Fibroblast of upper back skin (primary cell): ENCODE measurements at places on chromosomes 12 and 14.

DNA sequence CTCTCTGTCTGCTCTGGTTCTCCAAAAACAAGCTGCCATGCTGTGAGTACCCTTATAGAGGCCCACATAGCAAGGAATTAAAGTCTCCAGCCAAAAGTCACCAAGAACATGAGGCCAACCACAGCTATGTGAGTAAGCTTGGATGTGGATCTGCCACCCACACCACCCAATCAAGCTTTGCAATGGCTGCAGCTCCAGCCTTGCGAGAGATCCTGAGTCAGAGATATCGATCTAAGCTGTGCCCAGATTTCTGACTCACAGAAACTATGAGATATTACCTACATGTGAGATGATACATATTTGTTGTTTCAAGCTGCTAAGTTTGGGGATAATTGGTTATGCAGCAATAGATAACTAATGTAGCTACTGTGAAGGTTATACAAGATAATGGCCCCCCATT, 15.5 kb upstream of the TMEM233 start:
- DNase-seq: no peak

- no peak for DNase-seq
Observed at GRCh38 chr14:51849097-51849496, 11.3 kb upstream of the GNG2 start.

DNA sequence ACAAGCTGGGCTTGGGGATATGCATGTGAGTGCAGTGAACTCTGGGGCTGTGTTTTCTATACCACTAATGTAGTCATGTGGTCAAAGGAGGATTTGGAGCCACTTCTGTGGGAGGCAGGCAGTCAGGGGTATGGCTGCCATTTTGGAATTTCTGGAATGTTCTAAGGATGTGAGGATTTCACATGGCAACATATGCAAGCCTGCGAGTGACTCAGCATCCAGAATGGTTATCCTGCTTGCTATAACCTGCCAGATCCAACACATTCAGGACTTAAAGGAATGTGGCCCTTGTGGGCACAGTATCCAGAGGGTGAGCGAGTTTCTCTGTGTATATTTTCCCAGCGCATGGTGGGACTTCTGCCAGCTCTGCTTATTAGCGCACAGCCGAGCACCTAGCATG, 249.2 kb upstream of the PWP1 start:
- DNase-seq: peak; percentile 92

DNA sequence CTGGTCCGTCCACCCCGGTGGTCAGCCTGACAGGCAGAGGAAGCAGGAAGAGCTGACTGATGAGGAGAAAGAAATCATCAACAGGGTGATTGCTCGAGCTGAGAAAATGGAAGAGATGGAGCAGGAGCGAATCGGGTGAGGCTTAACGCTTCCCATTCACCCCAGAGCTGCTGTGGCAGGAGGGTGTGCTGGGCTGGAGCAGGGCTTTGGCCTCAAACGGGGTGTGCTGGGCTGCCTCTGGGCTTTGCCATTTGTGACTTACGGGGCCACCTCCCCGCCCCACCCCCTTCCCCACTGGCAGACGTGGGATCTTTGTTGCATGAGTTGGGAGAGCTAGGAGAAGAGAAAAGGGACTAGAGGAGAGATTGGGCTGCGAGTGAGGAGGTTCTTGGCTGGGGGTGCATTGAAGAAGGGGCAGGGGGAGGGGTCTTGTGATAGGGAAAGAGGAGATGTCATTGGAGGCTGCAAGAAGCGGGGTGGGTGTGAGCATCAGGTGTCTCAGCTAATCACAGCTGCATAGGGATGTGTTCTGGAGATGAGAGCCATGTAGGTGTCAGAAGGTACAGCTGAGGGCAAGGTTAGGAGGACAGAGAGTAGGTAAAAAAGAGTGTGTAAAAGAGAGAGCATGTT, 56.3 kb downstream of the RPH3A start:
- no peak for DNase-seq

DNA sequence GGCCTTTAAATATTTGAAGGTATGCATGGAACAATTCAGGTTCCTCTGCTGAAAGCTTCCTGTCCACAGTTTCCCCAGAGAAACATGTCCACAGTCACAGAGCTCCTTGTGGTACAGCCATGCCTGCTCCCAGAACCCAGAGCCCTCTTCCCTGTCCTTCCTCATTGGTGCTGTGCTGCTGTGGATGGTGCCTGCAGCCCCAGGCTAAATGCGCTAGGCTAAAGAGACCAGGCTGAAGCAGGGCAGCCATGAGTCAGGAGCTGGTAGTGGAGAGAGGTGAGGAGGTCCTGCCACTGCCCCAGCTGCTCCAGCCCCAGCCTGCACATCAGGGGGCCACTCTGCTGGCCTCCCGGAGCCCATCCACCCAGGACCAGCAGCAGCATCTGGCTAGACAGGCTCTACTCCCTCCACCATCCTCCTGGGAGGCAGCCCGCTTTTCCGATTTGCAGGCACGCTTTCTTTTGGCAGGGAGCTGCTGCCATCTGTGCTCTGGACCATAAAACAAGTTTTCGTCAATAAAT, 65.4 kb upstream of the DDX11 start:
- DNase-seq: no peak

- DNase-seq: no peak
Observed at GRCh38 chr14:103161054-103161397, 37.8 kb downstream of the TNFAIP2 start.

DNA sequence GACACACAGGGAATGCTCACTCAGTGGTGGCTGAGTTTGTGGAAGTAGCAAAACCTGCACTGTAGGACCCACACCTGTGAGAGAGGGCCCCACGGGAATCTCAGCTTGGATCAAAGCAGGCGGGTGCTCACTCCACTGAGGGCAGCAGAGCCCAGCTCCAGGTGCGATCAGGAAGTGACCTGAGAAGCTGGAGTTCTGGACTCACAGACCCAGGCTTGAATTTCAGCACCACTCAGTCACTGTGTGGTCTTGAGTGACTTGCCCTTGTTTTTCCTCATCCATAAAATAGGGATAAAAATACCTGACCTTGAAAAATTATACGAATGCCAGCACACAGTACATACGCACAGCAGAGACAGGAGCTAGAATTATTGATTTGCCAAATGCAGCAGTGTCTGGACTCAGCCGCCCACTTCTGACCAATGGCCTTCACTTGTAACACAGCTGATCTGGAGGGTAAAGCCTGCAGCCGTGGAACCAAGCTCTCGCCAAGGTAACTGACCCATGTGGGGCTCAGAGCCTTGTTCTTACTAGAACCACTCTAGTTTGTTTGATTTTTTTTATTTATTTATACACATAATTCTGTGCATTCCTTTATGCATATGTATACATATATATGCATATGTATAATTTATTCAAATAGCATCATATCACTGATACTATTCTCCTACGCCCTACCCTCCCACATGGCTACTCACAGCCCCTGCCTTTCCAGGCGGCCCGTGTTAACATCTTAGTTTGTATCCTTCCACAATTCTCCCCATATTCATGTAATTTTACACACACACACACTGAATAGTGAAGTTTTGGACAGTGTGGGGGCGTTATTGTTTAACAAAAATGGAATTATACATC, 53.9 kb downstream of the DPF3 start:
- DNase-seq: no peak

- no peak for DNase-seq
Observed at GRCh38 chr12:84038242-84038641, 874.4 kb downstream of the SLC6A15 start.

DNA sequence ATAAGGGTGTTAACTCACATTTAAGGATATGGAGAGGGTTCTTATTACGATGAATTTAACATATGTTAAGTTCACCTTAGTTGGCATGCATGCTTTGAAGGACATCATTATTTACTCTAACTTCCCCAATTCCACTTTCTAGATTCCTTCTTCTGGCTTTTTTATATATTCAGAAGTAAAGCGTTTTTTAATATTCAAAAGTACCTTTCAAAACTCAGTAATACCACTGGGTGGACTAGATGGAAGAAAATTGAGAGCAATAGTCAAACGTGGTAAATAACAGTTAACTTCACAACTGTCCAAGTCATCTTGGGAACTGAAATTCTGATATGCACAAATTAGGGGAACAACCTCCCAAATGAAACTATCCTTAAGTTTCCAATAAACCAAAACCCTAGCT, 9.1 kb downstream of the SINHCAF start:
- DNase-seq: no peak

- no peak for DNase-seq
Observed at GRCh38 chr14:23195552-23196101, 12.2 kb upstream of the SLC7A8 start.

GRCh38 chr14:24313913-24314312, 2.6 kb downstream of the LTB4R start:
- DNase-seq: no peak

GRCh38 chr12:47709671-47710070, 3.8 kb upstream of the RPAP3 start:
- no peak for DNase-seq

GRCh38 chr12:41277100-41277945, 89.2 kb downstream of the PDZRN4 start:
- DNase-seq: peak; percentile 47

GRCh38 chr14:102545461-102546265, 36.1 kb upstream of the ANKRD9 start:
- DNase-seq: peak; percentile 76

DNA sequence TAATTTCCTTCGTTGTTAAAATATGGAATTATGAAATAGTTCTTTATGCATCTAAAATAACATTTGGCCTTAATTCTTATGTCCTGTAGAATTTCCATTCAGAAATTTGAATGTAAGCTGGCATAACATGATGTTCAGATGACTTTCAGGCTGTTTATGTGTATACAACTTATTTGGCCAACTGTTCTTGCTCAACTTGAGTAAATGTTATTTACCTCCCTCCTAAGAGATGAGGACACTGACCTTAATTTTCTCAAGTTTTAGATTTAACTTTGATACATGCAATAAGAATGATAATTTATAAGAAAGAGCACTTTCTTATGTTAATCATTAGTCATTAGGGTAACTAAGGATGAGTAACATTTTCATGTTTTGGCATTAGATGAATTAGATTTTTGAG, 365.4 kb downstream of the AEBP2 start:
- no peak for DNase-seq

GRCh38 chr14:96987771-96988170, 190.6 kb downstream of the VRK1 start:
- DNase-seq: no peak

DNA sequence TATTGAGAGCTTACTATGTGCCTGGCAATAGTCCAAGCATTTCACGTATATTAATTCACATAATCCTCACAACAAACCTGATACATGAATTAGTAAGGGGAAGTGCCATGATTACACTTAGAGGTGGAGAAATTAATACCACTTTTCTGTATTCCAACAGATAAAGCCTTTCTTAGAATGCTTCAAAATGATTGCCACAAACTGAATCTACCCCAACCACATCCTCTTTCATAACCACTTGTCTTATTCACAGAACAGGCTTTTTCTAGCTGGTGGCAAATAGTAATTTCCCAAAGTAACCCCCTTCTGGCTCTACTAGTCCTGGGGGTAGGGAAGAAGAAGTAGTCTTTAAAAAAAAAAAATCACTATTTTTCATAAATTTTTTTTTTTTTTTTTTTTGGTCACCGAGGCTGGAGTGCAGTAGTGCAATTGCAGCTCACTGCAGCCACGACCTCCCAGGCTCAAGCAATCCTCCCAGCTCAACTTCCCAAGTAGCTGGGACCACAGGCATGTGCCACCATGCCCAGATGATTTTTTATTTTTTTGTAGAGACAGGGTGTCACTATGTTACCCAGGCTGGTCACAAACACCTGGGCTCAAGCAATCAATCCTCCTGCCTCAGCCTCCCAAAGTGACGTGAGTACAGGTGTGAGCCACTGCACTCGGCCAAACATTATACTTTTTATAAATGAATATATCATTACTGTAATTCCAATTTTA, 59.0 kb upstream of the ARID2 start:
- DNase-seq: peak; percentile 16

GRCh38 chr12:6948873-6949594, 2.1 kb upstream of the PTPN6 start:
- no peak for DNase-seq

GRCh38 chr12:121166356-121166755, 33.7 kb downstream of the P2RX7 start:
- DNase-seq: no peak

DNA sequence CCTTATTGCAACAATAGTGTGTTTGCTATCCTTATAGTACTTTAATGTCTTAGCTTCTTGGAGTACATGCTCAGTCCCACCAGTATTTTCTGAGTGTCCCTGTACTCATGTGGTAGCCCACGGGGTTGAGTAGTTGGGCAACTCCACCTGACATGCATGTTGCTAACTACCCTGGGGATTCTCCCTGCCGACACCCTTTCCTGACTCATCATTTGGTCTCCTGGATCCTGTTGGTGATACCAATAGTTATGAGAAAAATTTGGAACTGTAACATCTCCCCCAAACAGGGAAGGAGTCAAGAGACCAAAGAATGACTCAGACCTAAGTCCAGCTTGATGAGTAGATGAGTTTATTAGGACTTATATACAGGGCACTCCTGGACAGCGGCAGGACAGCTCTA, 101.6 kb downstream of the BRMS1L start:
- no peak for DNase-seq

DNA sequence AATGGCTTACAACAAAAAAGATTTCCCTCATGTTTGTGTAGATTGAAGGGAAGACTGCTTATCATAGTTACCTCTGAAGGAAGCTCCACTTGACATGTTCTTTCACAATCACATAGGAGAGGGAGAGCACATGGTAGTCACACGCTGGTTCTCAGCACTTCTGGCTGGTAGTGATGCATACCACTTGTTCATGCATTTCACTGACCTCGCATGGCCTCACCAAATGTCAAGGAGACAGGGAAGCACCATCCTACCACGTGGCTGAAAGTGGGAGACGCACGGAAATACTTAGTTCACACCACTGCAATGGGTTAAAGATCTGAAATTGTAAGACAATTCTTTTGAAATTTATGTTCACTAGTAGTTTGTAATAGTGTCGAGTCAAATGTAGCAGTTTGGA, 74.0 kb downstream of the PDE3A start:
- DNase-seq: no peak

- DNase-seq: peak; percentile 25
Observed at GRCh38 chr12:117155278-117156060, 34.8 kb downstream of the FBXO21 start.

DNA sequence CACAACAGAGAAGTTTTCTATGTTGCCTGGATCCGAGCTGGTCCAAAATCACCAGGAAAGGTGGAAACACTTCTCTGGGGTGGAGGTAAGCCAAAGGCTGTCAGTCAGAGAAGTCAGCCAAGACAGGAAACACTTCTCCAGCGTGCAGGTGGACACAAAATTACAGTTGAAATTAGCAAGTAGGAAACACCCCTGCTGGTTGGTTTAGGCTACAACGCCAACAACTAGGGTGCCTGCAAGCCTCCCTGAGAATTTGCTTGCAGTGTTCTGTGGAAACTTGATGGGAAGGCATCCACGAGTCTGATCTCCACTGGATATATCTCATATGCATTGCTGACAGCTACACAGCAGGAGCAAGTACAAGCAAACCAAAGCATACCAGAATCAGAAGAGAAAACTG, 600.5 kb downstream of the RERGL start:
- DNase-seq: no peak

DNA sequence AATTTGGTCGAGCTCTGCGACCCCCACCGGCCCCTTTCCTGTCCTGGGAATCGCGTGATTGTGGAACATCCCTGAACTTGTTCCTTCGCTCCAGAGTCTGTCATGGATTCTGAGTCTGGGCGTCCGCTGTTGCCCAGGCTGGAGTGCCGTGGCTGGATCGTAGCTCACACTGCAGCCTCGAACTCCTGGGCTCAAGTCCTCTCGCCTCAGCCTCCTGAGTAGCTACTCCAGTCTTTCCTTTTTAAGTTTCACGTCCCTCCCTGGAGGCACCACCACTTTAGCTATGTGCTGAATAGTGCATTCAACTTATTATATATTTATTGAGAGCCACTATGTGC, 698 bp downstream of the ACOT6 start:
- no peak for DNase-seq
